ENCODE measurements at places on chromosomes 5 and 9.

GRCh38 chr5:37370550-37370863 is 399 bp downstream of the NUP155 start:
- no peak for DNase-seq

- DNase-seq: no peak
Measured at GRCh38 chr5:174392892-174393291, 331.5 kb upstream of the MSX2 start.

DNA sequence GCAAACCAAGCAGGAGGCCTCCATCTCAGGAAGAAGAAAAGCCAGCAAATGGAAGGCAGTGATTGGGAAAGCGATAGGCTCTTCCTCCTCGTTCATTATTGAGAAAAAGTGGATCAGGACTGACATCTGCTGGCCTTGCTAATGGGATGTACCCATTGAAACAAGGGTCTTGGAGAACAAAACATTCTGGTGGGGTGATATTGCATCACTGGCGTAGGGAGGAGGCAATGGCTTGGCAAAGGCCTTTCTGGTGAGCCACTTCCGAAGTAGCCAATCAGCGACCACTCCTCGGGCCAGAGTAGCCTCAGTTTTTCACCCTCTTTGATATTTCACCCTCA is 86.7 kb upstream of the NFIB start:
- DNase-seq: peak; percentile 58

GRCh38 chr9:8428389-8428788 is 628.8 kb upstream of the DMAC1 start:
- DNase-seq: no peak

GRCh38 chr5:17327048-17327625 is 109.7 kb downstream of the BASP1 start:
- no peak for DNase-seq

DNA sequence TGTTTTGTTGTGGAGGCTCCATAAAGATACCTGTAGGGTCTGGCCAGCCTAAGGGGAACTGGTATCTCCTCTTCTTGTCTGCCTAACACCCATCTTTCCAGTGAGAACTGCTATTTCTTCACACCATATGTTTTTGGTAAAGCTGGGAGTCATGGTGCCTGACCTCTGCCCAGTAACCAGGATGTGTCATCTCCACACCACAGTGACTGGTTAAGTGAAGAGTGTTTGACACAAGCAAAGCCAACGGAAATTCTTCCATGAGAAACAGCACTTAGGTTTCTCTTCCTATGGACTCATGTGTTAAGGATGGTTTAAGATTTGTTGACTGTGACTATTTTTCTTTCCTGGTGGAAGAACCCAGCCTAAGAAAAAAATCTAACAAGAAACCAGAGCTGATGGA is 111.5 kb downstream of the HTR4 start:
- peak; percentile 54 for DNase-seq

- DNase-seq: no peak
Measured at GRCh38 chr9:14323083-14323971, 9.4 kb upstream of the NFIB start.

- DNase-seq: no peak
Measured at GRCh38 chr5:94715768-94716167, 97.3 kb downstream of the SLF1 start.

DNA sequence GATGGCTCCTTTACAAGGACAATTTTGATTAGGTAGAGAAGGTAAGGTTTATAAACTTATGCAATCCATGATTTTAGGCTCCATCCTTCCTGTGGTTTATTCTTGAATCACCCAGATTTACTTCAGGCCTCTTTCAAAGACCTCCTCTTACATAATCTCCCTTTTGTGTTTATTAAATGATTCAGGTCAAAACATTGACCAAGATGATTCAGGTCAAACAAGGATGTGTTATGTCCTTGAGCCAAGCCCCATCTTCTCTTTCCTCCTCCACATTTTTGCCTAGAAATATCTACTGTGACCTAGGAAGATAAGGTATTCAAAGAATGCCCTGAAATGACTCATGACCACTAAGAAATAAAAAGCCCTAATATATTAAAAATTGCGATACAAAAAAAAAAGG is 31.8 kb upstream of the TLR4 start:
- DNase-seq: peak; percentile 80

GRCh38 chr5:178280631-178281030 is 48.0 kb upstream of the PHYKPL start:
- no peak for DNase-seq

DNA sequence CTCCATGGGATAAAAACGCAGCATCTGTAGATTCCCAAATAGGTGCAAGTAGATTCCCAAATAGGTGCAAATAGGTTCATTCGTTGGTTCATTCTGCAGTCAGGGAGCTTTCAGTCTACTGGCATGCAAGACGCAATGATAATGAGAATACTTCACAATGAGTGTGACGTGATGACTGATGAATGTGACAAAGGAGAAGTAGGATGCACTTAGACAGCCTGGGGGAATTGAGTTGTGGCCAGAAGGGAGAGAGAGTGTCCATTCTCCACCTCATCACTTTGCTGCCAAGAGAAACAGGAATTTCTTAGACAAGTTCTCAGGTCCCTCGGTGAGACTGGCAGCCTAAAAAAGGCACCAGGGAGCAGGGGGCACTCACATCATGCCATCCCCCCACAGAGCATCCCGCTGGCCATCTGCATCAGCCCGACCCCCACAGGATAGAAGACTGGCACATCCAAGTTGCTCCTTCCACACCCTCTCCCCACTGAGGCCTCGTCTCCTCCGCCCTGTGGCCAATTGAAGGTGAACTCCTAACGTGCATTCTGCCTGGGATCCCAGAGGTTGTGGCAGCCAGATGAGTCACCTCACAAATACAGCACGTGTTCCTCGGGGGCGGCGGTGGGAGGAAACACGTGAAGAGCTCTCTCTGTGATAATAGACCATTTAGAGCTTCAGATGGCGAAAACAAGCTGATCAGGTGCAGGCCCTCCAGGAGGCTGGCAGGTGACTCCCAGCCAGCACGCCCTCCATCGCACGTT is 19.9 kb upstream of the KCNIP1 start:
- DNase-seq: peak; percentile 40

DNA sequence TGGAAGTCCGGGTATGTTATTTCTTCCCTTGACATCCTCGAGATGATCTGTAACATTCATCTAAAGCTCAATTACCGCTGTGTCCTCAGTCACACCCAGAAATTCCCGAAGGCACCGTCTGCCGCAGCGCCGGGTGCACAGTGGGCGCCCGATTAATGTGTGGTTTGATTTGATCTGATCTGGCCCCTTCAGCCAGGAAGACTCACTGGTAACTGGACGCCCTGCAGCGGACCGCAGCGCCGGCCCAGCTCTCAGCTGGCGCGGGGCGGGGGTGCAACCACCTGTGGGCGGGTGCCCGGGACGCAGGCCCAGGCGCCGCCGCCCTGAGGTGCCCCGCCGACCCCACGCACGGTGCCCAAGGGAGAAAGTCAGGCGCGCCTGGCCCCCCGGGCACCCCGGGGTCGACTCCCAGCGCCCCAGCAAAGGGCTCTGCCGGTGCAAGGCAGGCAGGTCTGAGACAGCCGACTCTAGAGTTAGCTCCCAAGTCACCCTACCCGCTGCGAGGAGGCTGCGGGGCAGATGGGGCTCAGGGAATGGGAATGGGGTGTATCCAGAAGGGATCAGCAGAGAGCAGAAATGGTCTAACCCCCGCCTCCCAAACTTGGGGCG is 1.7 kb downstream of the EPB41L4B start:
- no peak for DNase-seq

DNA sequence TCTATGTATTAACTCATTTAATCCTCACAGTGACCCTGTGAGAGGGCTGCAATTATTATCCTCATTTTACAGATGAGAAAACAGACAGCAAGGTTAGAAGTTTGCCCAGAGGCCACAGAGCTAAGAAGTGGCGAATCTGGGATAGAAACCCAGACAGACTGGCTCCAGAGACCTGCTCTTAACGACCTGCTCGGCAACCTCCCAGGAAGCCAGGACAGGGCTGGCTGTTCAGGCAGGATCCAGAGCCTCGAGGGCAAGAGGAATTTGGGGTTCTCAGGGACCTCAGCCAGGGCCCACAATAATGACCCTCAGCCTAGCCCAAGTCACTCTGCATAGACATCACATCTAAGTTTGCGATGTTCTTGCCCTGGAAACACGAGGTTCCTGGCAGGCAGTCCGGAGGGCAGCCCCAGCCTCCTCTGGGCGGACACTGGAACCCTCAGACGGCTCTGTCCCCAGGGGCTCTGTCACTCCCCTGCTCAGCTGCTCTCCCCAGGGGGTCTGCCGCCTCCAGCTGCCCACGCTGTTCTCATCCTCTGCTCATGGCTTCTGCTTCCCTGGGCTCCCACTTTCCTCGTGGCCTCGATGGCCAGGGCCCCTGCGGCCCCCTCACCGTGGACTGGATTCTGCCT is 138.5 kb upstream of the ERCC6L2 start:
- DNase-seq: no peak

- DNase-seq: peak; percentile 50
Measured at GRCh38 chr5:72101828-72102227, 5.4 kb upstream of the MAP1B start.

GRCh38 chr5:157369507-157369906 is 90.5 kb upstream of the NIPAL4 start:
- no peak for DNase-seq

DNA sequence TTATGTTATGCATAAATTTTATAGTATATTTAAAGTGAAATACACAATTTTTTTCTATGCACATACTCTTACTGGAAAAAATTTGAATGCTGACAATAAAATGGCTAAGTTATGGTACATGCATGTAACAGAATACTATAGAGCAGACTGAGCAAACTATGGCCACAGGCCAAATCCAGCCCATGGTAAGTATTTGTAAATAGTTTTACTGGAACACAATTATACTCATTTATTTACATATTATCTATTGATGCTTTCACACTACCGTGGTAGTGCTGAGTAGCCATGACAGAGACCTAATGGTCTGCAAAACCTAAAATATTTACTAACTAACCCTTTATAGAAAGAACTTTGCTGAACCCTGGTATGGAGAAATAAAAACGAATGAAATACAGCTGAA is 45.7 kb downstream of the TEX10 start:
- DNase-seq: no peak

GRCh38 chr5:9054821-9055589 is 490.9 kb downstream of the SEMA5A start:
- DNase-seq: peak; percentile 58

- DNase-seq: no peak
Measured at GRCh38 chr5:31453522-31453921, 78.4 kb downstream of the DROSHA start.

GRCh38 chr5:33037076-33037475 is 326.0 kb downstream of the NPR3 start:
- DNase-seq: no peak

DNA sequence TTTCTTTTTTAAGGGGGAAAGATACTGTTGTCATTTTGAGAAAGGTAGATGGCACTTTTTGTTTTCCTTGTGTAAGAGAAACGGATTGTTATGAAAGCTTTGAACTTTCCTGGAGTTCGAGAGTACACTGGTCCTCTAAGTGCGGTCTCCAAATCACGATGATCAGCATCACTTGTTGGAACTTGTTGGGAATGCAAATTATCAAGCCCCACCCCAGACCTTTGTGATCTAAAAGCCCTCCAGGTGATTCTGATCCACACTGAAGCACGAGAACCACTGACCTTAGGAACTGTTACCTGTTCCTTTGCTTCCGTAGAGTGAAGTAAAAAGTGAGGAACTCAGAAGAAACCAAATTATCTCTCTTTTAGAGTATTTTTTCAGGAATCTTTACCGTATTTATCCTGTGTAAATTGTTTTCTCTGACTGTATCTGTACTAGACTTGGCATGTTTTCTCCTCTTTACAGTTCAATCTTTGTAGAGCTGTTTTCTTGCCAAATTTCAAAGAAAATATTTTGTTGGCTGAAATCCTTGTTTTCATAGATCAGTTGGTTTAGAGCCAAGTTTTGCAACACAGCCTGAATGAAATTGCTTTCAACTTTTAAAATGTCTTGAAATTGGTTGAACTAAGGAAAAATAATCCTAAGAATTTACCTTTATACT is 4.0 kb downstream of the MAT2B start:
- peak; percentile 64 for DNase-seq

- no peak for DNase-seq
Measured at GRCh38 chr5:39273314-39273954, 54.1 kb upstream of the FYB1 start.

GRCh38 chr9:123776708-123777537 is 153.0 kb downstream of the DENND1A start:
- no peak for DNase-seq

GRCh38 chr9:130842545-130842944 is 7.5 kb downstream of the ABL1 start:
- DNase-seq: no peak

DNA sequence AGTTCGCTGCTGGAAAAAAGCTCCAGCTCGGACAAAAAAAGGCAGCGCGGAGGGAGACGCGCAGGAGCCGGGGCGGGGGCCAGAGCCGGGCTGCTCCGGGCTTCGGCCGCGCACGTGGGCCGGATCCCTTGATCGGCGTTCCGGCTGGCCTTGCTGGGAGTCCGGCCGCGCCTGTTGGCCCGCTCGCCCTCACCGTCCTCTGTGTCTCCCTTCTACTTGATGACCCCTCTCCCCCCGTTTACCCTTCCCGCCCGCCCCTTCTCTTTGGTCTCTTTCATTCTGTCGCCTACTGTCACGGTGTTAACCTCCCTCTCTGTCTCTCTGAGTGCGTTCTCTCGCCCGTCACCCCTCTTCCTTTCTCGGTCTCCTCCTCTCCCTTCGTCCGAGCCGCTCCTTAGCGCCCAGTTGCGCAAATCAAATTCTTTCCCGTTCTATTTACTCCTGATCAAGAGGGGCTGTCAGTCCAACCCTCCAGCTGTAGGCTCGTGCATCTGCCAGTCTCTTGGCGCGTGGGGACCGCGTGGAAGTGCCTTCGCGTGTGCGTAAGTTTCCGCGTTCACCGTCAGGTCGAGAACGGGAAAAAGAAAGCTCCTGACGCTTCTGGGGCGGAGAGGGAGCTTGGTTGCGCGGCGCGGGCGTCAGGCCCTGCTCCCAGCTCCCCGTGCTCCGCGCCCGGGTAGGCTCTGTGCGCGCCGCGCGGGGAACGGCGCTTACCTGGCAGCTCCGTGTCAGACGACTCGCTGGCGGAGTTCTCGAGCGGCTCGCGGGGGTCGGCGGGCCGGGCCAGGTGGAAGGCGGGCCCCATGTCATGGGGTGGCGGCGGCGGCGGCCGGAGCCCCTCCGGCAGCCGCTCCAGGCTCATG is 798 bp downstream of the PITX1 start:
- DNase-seq: peak; percentile 58

DNA sequence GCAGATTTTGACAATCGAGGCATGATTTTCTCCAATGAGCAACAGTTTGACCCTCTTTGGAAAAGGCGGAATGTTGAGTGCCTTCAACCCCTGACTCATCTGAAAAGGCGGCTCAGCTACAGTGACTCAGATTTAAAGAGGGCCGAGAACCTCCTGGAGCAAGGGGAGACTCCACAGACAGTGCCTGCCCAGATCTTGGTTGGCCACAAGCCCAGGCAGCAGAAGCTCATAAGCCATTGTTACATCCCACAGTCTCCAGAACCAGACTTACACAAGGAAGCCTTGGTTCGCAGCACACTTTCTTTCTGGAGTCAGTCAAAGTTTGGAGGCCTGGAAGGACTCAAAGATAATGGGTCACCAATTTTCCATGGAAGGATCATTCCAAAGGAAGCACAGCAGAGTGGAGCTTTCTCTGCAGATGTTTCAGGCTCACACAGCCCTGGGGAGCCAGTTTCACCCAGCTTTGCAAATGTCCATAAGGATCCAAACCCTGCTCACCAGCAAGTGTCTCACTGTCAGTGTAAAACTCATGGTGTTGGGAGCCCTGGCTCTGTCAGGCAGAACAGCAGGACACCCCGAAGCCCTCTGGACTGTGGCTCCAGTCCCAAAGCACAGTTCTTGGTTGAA is 13.6 kb downstream of the PTPDC1 start:
- DNase-seq: peak; percentile 96
